ENCODE measurements at places on chromosomes 5 and 9.

DNA sequence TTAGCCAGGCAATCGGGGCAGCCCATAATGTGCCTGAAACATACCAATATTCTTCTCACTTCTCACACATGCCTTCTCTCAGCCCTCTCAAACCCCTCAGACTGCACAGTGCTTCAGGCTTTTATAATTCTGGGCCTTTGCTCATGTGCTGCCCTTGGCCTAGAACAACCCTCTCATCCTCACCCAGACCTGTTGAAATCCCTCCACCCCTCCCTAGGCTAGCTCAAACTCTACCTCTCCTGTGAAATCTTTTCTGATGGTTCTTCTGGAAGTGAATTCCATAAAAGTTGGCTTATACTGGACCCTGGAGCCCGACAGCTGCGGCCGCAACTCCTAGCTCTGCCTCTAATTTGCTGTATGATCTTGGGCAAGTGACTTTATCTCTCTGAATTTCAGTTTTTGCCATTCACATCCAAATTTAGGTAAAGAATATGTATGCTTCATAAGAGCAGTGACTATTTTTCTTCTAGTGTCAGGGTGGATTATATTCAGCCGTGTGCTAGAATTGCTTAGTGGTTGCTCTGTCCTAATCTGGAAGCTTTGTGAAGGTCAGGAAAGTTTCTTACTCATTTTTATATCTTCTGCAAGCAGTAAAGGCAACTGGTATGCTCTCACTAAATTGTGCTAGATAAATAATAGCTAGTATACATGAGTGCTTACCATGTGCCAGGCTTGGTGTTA lies 221.4 kb downstream of the MAPKAP1 start:
- no peak for DNase-seq

GRCh38 chr9:2208465-2208864 lies 193.3 kb downstream of the SMARCA2 start:
- DNase-seq = no peak

DNA sequence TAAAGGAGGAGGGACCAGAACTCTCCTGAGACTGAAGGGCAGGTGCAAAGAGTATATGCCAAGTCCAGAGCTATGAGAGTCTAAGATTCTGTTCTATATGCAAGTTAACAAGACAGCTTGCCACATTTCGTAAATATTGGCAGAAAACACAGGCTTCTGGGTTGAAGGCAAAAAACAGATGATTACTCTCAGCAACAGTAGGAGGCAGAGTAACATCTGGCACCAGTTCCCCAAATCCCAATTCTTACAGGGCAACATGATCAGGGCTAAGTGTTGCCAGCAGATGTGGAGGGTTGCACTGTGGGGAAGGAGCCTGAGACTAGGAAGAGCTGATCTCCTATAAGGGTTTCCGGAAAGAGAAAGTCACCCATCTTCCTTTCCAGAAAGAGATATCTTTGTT lies 179.4 kb downstream of the PJA2 start:
- DNase-seq = no peak

- no peak for DNase-seq
These were observed 452.6 kb downstream of the AGTPBP1 start for GRCh38 chr9:85289142-85289541.

DNA sequence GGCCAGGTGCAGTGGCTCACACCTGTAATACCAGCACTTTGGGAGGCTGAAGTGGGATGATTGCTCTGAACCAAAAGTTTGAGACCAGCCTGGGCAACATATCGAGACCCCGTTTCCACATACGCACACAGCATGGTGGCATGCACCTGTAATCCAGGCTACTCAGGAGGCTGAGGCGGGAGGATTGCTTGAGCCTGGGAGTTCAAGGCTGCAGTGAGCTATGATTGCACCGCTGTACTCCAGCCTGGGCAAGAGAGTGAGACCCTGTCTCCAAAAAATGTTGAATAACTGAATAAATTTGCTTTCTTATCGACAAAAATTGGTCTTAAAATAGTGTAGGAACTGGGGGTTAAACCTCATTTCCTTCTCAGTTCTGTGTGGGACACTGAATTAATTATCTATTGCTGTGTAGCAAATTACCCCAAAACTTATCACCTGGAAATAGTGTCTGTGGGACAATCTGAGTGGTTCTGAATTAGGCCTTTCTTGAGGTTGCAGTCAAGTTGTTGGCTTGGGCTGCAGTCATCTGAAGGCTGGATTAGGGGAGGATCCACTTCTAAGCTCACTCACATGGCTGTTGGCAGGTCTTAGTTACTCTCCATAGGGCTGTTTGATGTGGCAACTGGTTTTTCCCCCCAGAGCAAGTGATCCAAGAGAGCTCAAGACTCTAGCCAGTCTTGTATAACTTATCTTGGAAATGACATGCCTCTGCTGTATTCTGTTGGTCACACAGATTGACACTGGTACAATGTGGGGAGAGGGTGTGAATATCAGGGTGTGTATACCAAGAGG lies 2.0 kb downstream of the SNX30 start:
- no peak for DNase-seq

- no peak for DNase-seq
These were observed 283.9 kb upstream of the TNC start for GRCh38 chr9:115401756-115402327.

GRCh38 chr5:98993512-98993911 lies 64.7 kb upstream of the CHD1 start:
- no peak for DNase-seq

DNA sequence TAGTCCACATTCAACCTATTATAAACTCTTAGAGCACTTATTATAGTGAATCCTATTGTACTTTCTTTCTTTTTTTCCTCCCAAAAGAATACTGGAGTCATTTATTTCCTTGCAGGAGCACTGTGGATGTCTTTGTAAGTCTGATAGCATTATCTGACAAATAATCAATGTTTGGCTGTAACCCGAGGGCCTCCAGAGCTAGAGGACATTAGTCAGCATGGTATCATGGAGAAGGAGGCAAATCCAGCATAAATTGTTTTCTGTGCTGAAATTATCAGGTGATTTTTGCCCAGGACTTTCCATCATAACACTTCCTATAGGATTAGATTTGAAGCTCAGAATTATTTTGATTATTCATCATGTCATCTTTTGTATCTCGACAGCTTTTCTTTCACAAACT lies 551.0 kb downstream of the ZNF608 start:
- no peak for DNase-seq

DNA sequence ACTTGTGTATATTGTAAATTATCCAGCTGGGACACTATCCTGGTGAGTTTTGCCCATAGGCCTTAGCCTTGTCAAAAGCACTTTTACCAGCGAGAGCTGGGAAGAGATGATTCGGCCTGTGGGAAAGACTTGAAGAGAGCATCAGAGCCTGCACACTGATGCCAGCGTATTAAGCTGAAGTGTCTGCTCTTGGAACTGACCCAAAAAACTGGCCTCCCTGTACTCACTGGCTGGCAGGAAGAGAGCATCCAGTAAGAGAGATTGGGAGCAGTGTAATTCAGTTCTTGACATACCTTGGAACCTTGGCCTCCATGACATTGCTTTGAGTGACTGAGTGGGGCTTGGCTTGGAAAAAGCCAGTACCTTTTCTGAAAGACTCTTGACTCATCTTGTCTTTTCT lies 73.7 kb downstream of the ZNF462 start:
- no peak for DNase-seq

GRCh38 chr9:107172979-107173347 lies 110.1 kb upstream of the RAD23B start:
- no peak for DNase-seq

DNA sequence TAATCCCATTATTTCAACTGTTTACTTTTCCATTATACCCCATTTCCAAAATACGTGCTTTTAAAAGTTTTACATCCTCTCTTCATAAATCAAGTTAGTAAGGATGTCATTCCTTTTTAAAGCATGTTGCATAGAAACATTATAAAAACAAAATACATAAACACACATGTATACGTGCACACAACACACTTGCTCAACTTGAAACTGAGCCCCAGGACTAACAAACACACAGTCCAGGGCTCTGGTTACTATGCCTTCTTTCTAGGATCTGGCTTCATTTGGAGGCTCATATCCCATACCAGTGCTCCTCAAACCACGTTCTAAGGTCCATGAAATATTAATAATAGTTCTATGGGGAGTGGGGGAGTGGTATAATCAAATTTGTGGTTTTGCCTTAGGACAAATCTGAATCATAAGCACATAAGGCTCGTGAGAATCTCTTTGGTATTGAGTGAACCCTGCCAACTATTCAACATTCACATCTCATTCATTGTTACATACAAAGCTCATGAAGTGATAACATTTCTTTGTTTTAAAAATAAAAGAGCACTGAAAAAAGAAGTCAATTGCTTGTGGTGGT lies 55.2 kb downstream of the NFIB start:
- no peak for DNase-seq
